ENCODE measurements at places on chromosomes 3 and 15.

- no peak for DNase-seq
Observed at GRCh38 chr15:101128221-101129015, 123.4 kb downstream of the CHSY1 start.

- no peak for DNase-seq
Observed at GRCh38 chr3:62873761-62874710, 1.2 kb downstream of the CADPS start.

GRCh38 chr3:17190353-17191078 is 305.8 kb downstream of the PLCL2 start:
- DNase-seq: no peak

DNA sequence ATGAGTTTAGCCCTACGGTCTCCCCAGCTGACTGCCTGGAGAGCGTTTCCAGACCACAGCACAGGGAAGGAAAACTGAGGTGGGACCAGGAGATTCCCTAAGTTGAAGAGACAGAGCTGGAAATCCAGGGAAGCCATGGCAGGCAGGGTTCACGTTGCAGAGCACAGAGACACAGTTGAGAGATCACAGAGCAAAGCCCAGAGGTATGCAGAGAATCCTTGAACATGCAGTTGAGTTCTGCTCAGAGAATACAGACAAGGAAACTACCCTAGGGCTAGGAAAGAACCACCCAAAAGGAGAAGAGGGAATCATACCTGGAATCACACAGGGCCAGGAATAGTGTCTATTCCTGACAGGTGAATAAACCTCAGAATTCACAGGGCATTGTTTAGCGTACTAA is 14.3 kb downstream of the SLC28A1 start:
- no peak for DNase-seq

- DNase-seq: no peak
Observed at GRCh38 chr15:89747708-89748682, 3.1 kb downstream of the MESP1 start.

DNA sequence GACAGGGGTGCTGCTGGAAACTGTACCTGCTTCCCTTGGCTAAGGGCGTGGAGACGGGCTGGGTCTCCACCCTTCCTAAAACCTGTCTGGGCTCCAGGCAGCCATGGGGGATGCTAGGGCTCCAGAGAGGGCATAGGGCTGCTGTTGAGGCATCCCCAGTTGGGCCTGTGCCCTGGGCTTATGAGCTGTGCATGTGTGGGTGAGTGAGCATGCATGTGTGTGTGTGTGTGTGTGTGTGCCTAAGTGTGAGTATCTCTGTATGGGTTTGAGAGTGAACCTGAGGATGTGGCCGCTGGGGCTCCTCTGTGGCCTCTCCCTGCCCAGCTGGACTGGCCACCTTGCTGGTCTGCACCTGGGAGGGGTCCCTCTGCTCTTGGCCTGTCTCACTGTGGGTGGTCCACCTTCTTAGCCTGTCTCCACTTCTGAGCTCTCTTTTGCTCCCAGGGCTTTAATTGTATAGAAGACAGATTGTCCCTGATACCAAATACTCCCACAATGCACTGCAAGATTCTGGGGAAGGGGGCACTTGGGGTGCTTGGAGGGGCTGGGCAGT is 11.9 kb upstream of the TMEM115 start:
- no peak for DNase-seq

DNA sequence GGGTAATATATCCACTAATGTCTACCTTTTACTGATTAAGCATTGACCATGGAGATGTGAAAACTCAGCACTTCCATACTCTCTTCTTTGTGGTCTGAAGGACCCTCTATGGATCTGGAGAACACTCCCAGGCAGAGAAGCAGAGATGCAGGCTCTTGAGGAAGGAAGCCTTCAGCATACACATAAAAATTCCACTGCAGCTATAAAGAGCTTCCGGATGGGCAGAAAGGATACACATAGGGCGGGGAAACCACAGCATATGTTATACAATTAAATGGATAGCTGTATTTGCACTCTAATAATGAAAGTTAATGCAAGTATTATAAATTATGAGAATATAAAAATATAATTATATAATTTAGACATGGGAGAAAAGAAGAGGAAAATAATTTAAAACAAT is 1258.2 kb upstream of the ALCAM start:
- DNase-seq: no peak

DNA sequence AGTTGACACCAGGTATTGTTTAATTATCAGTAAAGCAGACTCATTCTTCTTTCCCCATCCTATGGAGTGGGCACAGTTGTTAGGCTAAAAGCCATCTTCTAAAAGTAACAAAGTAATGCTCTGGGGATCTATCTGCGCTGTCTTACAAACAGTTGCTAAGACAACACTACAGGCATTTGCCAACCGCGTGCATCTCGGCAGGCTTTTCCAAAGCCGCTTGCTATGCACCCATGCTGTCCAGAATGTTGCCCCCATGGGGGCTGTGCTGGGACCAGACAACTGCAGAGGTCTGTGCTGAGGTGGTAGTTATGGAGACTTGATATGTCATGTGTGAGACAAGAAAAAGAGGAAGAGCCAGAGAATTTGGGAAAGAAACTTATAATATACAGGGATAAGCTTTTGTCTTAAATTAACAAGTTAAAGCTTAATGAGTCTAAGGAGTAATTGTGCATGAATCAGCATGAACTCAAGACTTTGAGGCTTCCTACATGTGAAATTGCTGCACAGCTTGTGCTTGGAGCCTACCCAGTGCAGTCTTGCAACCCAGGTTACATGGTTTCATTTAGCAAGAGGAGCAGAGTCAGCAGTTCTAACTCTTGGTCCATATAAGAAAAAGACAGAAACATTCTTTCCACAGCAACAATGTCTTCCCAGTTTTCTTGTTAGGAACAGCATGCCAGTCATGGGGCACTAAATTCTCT is 38.9 kb upstream of the DCLK3 start:
- no peak for DNase-seq

- DNase-seq: no peak
Observed at GRCh38 chr3:87269723-87270122, 6.7 kb downstream of the POU1F1 start.

GRCh38 chr15:90915808-90916440 is 12.8 kb downstream of the MAN2A2 start:
- DNase-seq: no peak

DNA sequence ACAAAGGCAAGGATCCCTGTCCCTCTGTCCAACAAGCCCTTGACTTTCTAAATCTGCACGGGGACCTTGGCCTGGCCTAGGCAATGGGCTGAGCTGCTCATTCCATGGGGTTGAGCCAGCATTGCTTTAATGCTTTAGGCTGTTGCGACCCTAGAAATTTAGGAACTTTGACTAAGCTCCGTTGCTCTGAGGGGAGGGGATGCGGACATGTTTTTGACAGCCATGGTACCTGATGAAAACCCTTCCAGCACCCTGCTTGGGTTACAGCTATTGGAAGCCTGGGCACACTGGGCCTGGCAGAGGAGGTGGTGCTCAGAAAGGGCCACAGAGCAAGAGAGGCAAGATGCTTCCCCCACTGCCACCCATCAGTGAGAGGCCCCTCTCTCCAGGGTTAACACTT is 37.1 kb downstream of the SYNM start:
- no peak for DNase-seq

GRCh38 chr15:42724276-42724675 is 12.7 kb downstream of the CDAN1 start:
- DNase-seq: no peak

DNA sequence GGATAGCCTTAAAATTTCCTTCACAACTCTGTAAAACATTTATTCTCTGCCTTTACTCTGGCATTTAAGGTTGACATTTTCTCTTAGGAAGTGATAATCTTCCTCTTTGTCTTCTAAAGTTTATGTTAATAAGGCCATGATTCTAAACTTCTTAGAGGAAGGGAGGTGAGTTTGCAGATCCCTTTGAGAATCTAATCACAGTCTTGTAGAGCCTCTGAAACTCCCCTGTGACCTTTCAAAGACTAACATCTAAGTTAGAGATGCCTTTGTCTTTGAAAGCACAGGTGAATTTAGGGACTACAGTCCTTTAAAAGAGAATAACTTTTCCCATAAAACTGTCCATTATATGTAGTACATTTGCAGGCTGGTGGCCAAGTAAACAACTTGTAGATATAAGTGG is 115.1 kb downstream of the PLCL2 start:
- no peak for DNase-seq

- DNase-seq: no peak
Observed at GRCh38 chr3:16134173-16134928, 40.1 kb upstream of the GALNT15 start.

DNA sequence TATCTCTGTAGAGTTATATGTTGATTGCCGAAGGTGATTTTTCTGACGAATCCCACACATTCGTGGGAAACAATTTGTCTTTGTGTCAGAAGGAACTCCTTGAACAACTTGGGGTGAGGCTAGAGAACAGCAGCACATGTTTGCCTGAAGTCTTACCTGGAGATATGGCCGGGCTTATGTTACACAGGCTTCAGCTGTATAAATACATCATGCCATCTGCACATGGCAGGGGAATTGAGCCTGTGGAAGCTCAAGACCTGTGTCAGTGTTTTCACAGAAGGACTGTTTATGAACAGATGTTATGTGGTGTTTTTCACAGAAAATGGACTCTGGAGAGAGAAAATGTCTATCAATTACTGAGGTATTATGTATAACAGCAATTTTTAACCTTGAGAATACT is 203.6 kb upstream of the MDFIC2 start:
- no peak for DNase-seq

DNA sequence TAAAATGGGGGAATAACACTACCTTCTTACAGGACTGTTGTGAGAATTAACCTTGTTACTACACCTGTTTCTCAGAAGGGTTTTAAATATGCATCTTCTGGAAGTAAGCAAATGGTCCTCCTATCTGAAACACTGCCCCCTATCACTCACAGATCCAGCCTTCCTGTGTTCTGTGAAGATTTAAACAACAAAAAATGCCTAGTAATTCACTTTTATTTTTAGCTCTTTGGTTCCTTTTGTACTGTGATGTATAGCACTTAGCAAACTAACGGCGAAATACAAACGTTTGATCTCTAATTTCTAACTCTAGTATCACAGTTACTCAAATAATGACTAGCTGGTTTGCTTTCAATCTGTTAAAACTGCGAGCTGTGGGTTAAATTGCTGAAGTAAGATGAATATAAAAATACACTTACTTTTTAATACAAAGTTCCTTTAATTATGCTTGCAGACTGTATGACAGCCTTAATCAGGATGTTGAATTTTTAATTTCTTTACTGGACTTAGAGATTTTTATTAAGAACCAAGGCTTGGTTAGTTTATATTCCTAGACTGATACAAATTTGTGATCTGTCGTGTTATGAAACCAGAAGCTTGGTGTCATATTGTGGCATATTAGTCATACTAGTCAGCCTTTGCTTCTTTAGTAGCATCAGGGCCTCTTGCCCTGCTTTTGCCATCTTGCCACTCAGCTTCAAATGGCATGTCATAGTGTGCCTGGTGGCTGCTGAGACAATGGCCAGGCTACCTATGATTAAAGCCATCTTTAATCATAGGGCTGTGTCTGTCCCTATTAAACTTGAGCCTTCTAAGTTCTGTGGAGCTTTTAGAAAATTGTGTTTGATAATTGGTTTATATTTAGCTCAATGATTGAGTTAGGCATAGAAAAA is 9.2 kb downstream of the EIF3J start:
- no peak for DNase-seq

GRCh38 chr3:111681661-111682426 is 86.7 kb upstream of the ZBED2 start:
- DNase-seq: no peak

DNA sequence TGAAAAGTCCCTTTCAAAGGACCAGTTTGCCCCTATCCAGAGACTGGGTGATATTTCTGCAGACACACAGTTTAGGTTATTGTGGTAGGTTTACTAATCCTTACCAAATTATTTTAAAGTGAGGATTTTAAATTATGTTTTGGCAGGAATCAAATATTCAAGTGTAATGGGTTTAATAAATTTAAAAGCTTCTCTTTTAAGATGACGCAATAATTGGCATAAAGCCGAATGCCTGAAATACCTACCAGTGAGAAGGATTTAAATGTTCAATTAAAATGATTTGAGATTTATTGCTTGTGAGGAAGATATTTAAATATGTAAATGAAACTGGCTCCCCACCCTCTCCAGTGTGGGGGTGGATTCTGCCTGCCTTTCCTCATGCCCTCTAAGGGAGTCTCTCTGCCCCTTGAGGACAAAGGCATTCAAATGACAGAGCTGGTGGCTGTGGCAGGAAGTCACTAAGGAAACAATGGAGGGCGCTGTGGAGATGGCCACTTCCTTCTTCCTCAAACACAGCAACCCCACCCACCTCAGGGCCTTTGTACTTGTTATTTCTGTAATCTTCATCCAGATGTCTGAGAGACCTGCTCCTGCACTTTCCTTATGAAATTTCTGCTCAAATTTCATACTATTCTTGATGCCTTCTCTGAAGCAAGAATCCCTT is 131.7 kb downstream of the TNIK start:
- no peak for DNase-seq

- no peak for DNase-seq
Observed at GRCh38 chr15:35290301-35290721, 205.2 kb upstream of the NANOGP8 start.

- DNase-seq: no peak
Observed at GRCh38 chr15:60213377-60214000, 184.3 kb downstream of the ANXA2 start.

- no peak for DNase-seq
Observed at GRCh38 chr3:130894986-130895280, 1.0 kb downstream of the ATP2C1 start.

DNA sequence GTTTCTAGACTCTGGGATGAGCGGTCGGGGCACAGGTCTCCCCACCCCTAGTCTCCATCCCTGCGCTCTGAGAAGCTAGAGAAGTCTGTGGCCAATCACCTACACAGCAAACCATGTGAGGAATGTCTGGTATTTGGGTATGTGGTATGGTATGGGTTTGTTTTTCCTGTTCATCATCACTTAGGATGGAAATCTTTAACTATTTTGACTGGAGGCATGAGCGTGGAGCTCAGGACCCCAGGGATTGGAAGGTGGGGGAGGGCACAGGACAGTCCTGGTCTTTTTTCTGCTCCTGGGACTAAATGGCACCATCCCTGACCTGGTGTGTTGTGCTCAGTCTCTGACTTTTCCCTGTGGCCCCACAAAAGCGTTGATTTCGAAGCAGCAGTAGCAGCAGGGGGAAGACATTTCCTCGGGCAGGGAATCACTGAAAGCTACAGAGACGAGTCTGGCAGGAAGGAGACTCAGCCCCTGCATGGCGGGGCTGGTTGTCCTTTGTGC is 191.7 kb upstream of the TPM1 start:
- DNase-seq: no peak

DNA sequence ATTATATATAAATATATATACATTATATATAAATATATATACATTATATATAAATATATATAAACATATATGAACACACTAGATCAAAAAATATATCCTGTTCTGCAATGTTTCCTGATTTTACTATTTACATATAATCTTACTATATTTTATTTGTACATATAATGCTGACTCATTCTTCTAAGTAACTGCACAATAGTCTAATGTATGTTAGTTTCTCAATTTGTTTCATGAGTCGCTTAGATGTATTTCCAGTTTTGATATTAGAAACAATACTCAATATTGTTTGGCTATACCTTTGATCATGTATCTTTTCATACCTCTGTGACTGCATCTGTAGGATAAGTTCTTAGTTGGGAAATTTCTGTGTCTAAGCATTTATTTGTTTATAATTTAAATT is 669.9 kb upstream of the CCDC54 start:
- DNase-seq: no peak

All from stimulated activated CD8-positive, alpha-beta memory T cell treated with anti-CD3 and anti-CD28 coated beads, Interleukin-4, amount 100 ng/mL, for 4 hours (primary cell).